ENCODE measurements at places on chromosomes 1 and 21.

DNA sequence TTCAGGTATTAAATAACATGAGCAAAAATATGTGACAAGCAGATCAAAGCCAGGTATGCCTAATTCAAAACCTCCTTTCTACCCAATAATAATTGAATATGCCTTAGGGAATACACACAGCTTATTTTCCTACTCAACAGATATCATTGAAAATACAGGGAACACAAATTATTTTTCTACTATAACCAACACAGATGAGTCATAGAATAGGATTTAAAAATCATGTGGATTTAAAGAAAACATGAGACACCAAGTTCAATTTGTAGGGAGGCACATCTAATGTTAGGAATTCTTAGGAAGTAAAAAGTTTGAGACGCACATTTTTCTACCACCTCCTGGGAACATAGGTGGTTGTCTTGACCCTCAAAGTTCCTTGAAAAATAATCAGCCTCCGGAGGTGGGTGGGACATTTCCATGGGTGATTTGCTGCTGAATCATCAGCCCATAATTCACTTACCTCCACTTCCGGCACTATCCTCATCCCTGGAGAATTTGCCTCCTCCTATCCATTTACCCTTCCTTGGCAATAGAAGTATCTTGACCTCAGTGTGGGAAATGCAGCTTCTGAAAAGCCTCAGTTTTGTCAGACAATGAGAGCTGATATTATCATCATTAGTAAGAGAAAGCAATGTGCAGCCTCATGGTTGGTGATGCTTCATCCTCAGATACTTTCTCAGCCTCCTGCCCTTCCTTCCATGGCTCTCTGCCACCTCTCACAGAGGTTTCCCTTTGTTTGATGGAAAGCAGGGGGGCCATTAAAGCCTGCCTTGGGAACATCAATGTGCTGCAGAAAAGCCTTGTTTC, 33.5 kb upstream of the RGS4 start:
- no peak for DNase-seq

- no peak for DNase-seq
Measured at GRCh38 chr1:39102537-39103327, 76.6 kb downstream of the NDUFS5 start.

GRCh38 chr1:2438038-2438437, 25.7 kb upstream of the PEX10 start:
- DNase-seq = no peak

DNA sequence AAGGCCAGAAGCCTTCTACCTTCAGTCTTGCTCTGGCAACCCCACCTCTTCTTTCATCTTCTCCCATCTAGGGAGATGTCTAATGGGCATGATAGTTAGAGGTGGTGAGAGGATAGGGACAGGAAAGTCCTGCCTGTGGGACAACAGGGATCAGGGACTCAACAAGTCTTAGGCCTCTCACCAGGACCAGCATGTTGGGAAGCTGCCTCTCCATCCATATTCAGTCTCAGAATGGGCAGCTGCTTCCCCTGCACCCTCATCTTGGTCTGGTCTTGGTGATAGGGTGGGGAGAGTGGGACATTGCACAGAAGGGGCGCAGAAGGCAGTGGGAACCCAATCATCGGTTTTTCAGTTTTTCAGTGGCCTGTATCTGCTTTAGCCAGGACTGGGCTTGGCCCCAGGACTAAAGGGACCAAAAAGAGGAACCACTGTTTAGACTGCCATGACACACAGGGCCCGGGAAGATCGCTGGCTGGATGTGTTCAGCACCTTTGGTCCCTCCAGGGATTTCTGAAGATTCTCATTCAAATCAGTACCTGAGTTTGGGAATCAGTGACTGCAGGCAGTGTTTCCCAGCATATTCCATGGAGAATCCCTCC, 12.7 kb downstream of the RHEX start:
- DNase-seq = no peak

- no peak for DNase-seq
Measured at GRCh38 chr1:60703155-60703554, 379.2 kb upstream of the NFIA start.

GRCh38 chr21:24737296-24737850, 869.9 kb downstream of the MRPL39 start:
- no peak for DNase-seq

DNA sequence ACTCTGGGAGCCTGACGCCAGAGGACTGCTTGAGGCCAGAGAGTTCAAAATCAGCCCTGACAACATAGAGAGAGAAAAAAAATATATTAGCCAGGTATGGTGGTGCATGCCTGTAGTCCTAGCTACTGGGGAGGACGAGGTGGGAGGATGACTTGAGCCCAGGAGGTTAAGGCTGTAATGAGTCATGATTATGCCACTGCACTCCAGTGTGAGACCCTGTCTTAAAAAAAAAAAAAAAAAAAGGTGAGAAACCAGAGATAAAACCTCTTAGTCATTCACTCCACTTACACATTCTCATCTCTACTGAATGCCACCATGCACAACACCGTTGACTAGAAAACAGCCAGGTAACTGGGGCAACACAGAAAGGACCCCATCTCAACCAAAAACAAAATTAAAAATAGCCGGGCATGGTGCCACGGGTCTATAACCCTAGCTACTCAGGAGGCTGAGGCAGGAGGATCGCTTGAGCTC, 178.1 kb downstream of the SLC45A1 start:
- no peak for DNase-seq

GRCh38 chr1:85464497-85465098, 361 bp downstream of the DDAH1 start:
- DNase-seq = no peak

DNA sequence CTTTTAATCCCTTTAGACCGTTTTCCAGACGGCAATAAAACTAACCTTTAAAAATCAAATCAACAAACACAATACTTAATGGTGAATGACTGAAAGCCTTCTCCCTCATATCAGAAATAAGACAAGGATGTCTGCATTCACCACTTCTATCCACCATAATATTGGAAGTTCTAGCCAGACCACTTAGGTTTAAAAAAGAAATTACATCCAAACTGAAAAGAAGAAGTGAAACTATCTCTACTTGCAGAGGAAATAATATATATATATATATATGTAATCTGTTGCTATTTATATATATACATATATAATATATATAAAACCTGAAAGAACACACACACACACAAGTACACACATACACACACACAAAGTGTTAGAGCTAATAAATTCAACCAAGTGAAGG, 100.4 kb downstream of the BRINP3 start:
- DNase-seq = no peak

GRCh38 chr1:213286235-213286634, 235.2 kb downstream of the RPS6KC1 start:
- no peak for DNase-seq

DNA sequence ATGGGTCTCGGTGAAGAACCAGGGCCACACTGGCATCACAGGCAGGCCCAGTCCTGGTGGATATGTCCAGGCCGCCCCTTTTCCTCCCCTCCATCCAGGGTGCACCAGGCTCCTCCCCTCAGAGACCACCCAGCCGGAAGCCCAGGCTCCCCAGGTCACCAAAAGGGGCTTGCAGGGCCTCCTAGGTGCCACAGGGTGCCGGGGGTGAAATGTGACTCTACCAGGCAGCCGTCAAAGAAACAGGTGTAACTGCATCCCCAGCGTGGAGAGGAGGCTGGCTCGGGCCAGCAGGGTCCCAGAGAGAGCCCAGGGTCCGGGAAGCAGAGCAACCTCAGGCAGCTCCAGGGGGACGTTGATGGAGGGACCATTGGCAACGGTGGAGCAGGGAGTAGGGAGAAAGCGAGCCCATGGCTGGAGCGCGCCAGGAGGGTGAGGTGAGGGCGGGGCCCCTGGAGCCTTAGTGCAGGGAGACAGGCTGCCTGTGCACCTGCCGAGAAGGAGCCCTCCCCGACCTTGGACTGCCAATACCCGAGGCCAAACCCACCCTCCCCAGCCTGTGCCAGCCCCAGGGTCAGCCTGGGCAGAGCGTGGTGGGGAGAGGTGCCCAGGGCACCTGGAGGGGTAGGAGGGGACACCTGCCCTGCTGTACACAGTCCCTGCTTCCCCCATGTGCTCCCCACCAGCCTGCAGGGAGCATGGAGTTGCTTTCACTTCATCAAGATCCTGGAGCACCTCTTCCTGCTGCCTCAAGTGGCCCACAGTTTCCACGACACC, 48.3 kb upstream of the POFUT2 start:
- DNase-seq = no peak

DNA sequence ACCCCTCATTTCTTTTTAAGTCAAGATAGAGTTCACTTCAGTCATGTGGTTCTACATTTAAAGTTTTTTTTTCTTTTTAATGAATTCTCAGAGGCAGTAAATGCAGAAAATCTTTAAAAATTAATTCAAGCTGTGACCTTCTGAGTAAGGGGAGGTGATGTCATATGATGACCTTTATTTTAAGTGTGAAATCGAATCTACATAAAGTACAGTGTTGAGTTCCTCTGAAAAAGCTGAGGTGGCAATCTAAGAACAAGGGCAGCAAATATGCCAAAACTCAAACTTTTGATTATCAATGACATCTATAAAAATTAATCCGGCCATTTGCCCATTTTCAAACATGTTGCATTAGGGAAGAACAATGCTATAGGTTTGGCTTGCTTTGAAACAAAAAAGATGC, 173.5 kb downstream of the CDC7 start:
- DNase-seq = no peak

GRCh38 chr1:114114185-114115094, 39.2 kb downstream of the SYT6 start:
- DNase-seq = no peak

- DNase-seq = no peak
Measured at GRCh38 chr21:17736072-17736471, 83.1 kb downstream of the C21orf91 start.

Data from activated CD4-positive, CD25-positive, alpha-beta regulatory T cell treated with anti-CD3 and anti-CD28 coated beads, Interleukin-2, amount 50 U/mL, for 16 hours (primary cell).